Cardiac atrium fibroblast (primary cell): ENCODE measurements at places on chromosomes 1 and 21. TPM values are rescaled to one million over a fixed set of nuclear protein-coding genes. Genes with fewer than 3 reads are reported as not detected.

KRTAP10-10 gene
- total RNA-seq = not detected in 2 replicates

LCE1B gene
- not detected in 2 replicates for total RNA-seq

FCAMR gene
- total RNA-seq = not detected in 2 replicates

SYT2 gene
- not detected in 2 replicates for total RNA-seq

OLIG1 gene
- not detected in 2 replicates for total RNA-seq

NTRK1 gene
- total RNA-seq = 0.16 TPM in 1 of 2 replicates, not detected in the other
